Hematopoietic multipotent progenitor cell treated with erythropoietin and hydrocortisone succinate and interleukin-3 and kit ligand, for 15 days (in vitro differentiated cells): ENCODE measurements at places on chromosomes 3 and 15.
A peak's percentile ranks its signal among the peaks of the same experiment; 100 is the strongest.

DNA sequence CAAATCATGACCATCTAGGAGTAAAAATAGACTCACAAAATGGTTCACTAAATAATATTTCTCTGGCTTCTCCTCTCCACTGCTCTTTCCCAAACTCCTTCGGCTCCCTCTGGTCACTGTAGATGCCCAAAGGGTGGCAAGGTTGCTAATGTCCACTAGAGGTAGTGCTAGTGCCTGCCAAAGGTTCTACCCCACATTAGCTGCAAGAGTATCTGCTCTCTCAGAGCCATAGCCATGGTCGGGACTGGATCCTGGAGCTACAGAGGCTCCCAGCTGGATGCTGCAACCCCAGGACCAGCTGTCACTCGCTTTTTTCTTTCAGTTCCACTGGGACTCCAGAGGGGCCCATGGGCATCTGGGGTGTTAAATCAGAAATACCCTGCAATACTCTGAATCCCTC, 8.5 kb downstream of the HTR3D start:
- no peak for DNase-seq

DNA sequence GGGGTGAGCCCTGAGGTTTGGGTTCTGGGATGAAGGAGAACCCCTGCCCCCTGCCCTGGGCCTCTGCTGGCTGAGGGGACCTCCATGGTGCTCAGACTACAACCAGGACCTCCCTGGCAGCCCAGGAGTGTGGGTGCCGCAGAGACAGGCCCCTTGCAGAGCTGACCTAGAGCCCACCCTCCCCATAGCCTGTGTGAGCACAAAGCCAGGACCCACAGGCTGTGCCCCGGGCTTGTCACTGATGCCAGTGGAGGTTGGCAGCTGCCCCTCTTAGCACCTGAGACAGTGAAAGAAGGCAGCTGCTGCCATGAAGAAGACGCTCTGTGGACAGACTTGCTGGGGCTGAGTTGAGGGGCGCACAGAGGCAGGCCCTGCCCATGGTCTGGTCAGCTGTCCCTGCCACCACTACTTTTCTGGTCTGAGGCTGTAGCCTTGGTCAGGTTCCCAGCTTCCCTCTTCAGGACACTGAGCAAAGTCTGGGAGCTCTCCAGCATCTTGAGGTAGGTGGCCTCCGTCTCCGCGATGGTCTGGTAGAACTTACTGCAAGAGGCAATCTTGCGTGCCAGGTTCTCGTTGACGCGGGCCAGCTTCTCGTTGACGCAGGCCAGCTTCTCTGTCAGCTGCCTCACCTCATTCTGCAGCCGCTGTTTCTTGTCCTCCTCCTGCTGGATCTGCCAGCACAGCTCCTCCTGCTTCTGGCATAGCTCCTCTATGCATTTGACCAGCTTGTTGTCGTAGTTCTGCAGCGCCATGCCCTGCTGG, 23.0 kb downstream of the USP4 start:
- no peak for DNase-seq

DNA sequence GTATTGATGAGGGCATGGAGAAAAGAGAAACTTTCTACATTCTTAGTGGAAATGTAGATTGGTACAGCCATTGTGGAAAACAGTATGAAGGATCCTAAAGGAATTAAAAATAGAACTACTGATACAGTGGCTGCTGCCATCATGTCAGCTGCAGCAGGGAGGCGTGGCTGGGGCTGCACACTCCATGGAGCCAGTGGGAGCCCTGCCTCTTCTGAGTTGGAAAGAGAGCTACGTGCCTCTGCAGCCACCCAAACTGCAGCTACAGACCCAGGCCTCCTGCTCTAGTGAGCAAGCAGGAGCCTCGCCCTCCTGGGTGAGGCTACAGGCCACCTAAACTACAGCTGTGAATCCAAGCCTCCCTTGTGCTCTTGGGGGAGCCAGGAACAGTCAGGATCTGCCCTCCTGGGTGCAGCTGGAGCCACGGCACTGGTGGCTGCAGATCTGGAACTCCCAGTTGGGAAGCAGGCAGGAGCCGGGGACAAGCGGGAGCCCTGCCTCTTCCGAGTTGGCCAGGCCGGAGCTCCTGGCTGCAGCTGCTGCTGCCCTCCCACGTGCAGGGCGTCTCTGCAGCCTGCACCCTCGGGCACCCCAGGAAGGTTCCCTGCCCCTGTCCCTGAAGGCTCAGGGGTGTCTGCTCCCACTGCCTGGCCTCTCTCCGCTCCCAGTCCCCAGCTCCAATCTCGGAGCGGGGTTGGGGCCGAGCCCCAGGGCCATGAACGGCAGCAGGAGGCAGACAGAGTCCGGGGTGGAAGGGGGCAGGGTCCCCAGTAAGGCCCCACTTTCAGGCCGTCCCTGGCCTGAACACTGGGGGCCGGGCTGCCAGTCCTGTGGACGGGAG, 64.5 kb downstream of the THBS1 start:
- no peak for DNase-seq

DNA sequence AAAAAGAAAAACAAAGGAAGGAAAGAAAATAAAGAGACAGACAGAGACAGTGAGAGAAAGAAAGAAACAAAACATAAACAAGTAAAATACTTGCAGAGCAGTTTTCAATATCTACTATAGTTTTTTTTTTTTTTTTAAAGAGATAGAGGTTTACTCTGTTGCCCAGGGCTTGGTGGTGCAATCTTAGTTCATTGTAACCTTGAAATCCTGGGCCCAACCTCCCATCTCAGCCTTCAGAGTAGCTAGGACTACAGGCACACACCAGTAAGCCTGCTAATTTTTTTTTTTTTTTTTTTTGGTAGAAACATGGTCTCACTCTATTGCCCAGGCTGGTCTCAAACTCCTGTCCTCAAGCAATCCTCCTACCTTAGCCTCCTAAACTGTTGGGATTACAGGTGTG, 23.1 kb downstream of the CLASP2 start:
- DNase-seq = no peak

- DNase-seq = no peak
These were observed 234.5 kb upstream of the ICE2 start for GRCh38 chr15:60713119-60714084.

GRCh38 chr15:42149493-42150218, 6.8 kb downstream of the PLA2G4F start:
- DNase-seq = no peak

GRCh38 chr15:81939604-81940440, 106.0 kb downstream of the MEX3B start:
- peak; percentile 59 for DNase-seq

DNA sequence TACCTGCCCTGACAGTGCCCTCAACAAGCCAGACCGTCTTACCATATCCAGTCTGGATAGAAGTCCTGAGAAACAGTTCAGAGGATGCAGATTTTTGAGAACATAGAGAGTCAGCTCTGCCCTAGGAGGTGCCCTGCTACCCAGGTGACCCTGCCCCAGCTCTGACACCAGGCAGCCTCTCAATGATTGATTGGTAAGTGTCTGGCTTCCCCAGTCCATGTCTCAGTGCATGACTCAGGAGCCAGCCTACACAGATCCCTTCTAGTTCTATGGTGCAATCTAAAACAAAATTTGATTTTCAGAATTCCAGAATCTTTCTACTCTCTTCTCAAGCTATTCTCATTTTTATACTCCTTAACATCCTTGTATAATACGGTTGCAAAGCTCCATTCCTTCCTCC, 292.1 kb downstream of the VPS13C start:
- no peak for DNase-seq

DNA sequence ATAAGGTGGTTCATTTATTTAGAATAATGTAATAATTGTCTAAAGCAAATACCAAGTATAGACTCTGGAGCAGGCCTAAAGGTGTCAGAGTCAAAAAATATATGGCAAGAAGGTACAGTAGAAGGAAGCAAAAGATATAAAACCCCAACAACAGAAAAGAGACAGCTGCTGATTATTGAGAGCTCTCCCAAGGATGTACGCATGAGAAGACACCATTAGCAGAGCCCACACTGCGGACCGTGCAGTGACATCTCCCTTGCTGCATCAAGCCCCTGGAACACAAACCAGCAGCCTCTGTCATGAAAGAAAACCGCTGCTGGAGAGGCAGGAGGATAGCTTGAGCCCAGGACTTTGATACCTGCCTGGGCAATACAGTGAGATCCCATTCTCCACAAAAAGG, 18.0 kb upstream of the SLC6A20 start:
- DNase-seq = no peak
